Activated CD8-positive, alpha-beta memory T cell treated with anti-CD3 and anti-CD28 coated beads for 36 hours (primary cell): ENCODE measurements at places on chromosomes 3 and 15. TPM values are rescaled to one million over a fixed set of nuclear protein-coding genes. Genes with fewer than 3 reads are reported as not detected.

SCAANT1 gene
- total RNA-seq: not detected

HDDC3 gene
- 41.3 TPM for total RNA-seq

ADCY5 gene
- total RNA-seq: not detected

MYL3 gene
- total RNA-seq: not detected

LARP6 gene
- 0.15 TPM for total RNA-seq

OIP5 gene
- 18.7 TPM for total RNA-seq

PLCH1 gene
- total RNA-seq: 0.08 TPM

GRM2 gene
- 0.23 TPM for total RNA-seq

IP6K1 gene
- total RNA-seq: 38.5 TPM

ANKRD34C gene
- not detected for total RNA-seq

GNL3 gene
- total RNA-seq: 240 TPM

HOMER2 gene
- total RNA-seq: 10.8 TPM

DNAJA4 gene
- total RNA-seq: 38.8 TPM

CHRM5 gene
- total RNA-seq: not detected

KBTBD13 gene
- total RNA-seq: not detected

GASK1A gene
- total RNA-seq: not detected

GPR176 gene
- 0.06 TPM for total RNA-seq

ITPKA gene
- total RNA-seq: 0.57 TPM

GOLGA8S gene
- total RNA-seq: 0.11 TPM

KCNAB1 gene
- total RNA-seq: not detected

NPAP1 gene
- not detected for total RNA-seq

QTRT2 gene
- total RNA-seq: 44.6 TPM

SLC51A gene
- total RNA-seq: not detected

GABRG3 gene
- total RNA-seq: not detected

C3orf85 gene
- total RNA-seq: not detected

GAP43 gene
- 0.10 TPM for total RNA-seq

CERS3 gene
- total RNA-seq: 0.15 TPM

SGO1 gene
- total RNA-seq: 23.3 TPM

TMF1 gene
- total RNA-seq: 32.2 TPM

ACP3 gene
- not detected for total RNA-seq

PRSS50 gene
- not detected for total RNA-seq

CNTN3 gene
- not detected for total RNA-seq

CCR8 gene
- 2.5 TPM for total RNA-seq

ZNF502 gene
- 1.3 TPM for total RNA-seq

PARP6 gene
- 54.9 TPM for total RNA-seq

P2RY12 gene
- not detected for total RNA-seq

CAND2 gene
- 1.0 TPM for total RNA-seq

PARL gene
- 96.3 TPM for total RNA-seq

ZBTB38 gene
- 57.0 TPM for total RNA-seq

ROBO2 gene
- not detected for total RNA-seq

GABRA5 gene
- total RNA-seq: not detected

CSTA gene
- not detected for total RNA-seq

ZNF639 gene
- total RNA-seq: 44.2 TPM

PLA2G4E gene
- not detected for total RNA-seq

CHRD gene
- total RNA-seq: not detected

IMPG2 gene
- total RNA-seq: 0.06 TPM

THBS1 gene
- 0.34 TPM for total RNA-seq

EHHADH gene
- 3.8 TPM for total RNA-seq

TMC3 gene
- not detected for total RNA-seq

CTXN2 gene
- total RNA-seq: not detected

GRIP2 gene
- not detected for total RNA-seq

CASR gene
- total RNA-seq: not detected

DPPA2 gene
- not detected for total RNA-seq

FANCD2OS gene
- total RNA-seq: not detected

CGNL1 gene
- total RNA-seq: not detected

GPR27 gene
- total RNA-seq: 2.2 TPM

SEMA5B gene
- total RNA-seq: not detected

PTPRG gene
- not detected for total RNA-seq

FBXO40 gene
- not detected for total RNA-seq

HIGD2B gene
- total RNA-seq: 0.17 TPM
